ENCODE measurements at places on chromosomes 7 and 10.

GRCh38 chr10:131096031-131096430, 215.5 kb downstream of the TCERG1L start:
- DNase-seq: no peak

DNA sequence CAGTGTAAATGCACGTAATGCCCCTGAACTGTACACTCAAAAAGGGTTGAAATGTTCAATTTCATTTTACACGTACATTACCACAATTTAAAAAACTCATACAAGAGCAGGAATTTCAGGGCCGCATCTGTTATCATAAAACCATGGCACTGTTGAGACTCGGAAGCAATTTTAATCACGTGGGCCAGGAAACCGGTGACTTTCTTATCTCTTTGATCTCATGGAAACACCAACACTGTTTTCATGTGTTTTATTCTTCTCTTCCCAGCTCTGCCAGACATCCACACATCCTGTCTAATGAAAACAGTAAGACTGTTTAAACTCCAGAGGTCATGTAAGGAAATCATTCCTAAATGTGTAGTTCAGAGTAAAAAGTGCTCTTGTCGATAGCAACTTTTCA, 35.9 kb downstream of the PTPRE start:
- no peak for DNase-seq

DNA sequence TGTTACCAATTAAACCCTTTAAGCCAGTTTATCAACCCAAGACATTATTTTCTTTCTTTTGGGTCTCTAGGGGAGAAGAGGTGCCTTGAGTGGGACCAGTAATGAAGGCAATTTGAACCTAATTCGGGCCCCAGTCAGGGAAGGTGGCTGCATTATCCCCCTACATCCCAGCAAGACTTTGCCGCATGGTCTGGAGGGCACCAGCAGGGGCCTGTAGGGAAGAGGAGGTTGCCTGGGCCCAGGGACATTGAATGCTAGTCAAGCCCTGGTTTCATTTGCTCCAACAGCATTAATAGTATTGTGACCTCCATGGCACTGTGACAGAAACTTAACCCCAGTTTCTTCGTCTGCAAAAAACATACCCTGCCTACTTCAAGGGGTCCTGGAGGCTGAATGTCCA, 108.8 kb downstream of the CUX1 start:
- no peak for DNase-seq

DNA sequence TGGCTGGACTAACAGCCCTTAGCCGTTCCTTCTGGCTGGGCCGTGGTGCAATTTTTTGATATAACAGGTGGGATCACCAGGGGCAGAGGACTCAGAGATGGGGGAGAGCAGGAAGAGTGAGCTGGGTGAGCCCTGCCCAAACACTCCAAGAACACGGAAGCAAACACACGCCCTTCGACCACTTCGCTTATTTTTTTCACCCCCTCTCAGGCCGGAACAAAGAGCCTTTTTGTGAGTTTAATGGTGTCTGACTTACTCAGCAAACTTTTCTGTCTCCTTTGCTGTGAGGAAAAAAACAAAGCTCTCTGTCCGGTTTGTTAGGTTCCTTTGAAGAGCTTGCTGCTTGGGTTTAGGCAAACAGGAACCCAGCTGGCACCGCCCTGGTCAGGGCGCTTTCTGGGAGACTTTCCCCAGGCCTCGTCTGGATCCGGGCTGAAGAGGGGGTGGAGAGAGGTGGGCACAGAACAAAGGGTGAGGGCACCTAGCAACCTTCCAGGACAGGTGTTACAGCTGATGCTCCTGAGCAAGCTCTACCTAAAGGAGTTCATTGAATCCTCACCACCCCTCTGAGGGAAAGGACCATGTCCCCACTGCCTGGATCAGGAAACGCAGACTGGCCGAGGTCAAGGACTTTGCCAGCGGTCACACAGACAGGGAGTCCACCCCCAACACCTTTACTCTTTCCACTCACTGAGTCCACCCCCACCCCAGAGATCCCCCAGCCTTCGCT, 23.3 kb downstream of the CALML3 start:
- DNase-seq: no peak

DNA sequence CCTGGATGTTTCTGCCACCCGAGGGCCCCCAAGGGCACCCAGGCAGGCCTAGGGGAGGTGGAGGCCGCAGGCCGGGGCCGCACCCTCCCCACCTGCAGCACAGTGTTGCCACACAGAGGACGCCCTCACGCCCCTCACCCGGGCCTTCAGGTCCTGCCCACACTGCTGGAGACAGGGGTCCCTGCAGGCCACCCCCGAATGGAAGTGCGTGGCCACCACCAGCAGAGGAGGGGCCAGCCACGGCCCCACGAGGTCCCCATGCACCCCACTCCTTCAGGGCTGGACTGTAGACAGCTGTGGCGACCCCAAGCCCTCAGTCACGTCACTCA, 35.4 kb downstream of the ADAP1 start:
- DNase-seq: no peak

- no peak for DNase-seq
Observed at GRCh38 chr10:50653142-50653541, 29.4 kb upstream of the SGMS1 start.

GRCh38 chr7:16940776-16941175, 59.0 kb upstream of the AGR3 start:
- no peak for DNase-seq

DNA sequence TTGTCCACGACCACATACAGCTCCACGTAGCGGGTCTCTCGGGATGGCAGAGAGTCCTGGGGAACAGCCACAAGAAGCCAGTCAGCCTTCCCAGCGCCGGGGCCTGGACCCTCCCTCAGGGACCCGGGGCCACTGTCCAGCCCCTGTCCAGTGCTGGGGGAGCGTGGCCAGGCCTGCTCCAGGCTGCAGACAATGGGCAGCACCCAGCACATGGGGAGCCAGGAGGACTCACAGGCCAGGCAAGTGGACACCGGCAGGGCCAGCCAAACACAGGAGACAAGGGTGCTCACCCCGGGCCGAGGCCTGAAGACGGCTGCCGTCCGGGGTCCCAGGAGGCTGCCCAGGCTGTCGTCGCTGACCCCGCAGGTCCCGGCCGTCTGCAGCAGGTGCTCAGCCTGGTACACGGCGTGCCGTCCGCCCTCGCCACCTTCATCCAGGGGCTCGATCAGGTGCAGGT, 3.7 kb downstream of the ADAM8 start:
- DNase-seq: no peak

- no peak for DNase-seq
Observed at GRCh38 chr7:85535974-85536729, 349.3 kb upstream of the SEMA3D start.

DNA sequence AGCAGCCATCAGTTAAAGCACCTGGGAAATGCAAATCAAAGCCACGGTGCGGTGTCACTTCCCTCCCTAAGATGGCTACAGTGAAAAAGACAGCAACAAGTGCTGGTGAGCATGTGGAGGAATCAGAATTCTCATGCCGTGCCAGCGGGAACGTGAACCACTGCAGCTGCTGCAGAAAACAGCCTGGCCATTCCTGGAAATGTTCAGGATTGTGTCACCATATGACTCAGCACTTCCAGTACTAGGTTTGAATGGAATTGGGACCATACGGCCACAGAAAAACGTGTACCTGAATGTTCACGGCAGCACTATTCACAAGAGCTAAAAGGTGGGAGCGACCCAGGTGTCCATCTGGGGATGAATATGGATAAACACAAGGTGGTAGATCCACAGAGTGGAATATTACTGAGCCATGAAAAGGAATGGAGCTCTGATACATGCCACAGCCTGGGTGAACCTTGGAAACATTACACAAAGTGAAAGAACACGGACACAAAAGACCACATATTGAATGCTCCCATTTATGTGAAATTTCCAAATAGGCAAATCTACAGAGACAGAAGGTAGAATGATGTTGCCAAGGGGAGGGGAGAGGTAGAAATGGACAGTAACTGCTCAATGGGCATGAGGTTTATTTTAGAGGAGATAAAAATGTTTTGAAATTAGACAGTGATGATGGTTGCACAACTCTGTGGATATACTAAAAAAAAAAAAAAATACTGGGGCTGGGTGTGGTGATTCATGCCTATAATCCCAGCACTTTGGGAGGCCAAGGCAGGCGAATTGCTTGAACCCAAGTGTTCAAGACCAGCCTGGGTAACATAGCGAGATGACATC, 61.6 kb downstream of the MICALL2 start:
- DNase-seq: no peak

DNA sequence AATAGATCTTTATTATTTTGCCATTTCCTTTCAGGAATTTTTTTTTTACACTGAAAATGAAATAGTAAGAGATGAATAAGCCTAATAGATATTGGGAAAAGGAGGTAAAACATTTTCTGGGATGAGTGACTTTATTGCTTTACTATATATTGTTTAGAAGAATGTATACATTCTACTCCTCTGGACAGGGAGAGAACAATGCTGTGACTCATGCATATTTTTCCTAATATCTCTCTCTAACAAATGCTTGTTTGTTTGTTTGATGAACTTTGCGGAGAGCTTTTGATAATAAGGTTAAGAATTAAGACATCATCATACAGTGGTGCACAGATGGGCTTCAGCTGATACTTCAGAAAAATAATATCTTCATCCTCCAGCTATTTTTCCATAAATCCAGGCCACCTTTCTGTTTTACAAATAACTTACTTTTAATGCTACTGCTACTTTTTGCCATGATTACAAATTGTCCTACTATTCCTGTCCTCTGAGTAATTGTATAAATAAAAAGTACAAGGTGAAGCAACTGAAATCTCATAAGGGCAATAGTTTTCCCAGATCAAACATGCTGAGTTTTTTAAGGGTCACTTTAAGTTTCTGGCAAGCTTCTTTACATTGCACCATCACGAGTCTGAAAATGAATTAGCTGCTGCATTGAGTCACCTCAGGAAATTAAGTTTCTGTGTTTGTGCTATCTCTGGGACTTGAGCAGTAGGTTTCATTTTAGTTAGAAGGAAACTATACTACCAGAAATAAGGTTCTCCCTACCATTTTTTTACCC, 207.3 kb upstream of the POT1 start:
- no peak for DNase-seq

DNA sequence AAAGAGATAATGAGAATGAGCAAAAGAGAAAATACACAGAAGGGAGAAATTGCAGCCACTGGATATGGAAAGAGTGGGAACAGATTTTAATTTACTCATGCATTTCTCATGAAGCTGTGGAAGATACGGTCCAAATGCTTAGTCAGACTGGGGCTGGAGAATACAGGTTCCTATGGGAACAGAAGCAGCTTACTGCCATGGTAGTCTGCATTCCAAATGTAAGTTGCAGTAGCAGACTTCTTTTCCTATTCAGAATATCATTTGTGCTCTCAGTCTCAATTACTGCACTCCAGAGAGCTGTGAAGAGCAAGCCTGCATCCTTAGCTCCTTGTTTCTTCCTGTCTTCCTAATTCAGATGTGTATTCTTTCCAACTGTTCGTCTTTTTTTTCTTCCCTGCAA, 190.8 kb upstream of the TMEM196 start:
- DNase-seq: no peak

DNA sequence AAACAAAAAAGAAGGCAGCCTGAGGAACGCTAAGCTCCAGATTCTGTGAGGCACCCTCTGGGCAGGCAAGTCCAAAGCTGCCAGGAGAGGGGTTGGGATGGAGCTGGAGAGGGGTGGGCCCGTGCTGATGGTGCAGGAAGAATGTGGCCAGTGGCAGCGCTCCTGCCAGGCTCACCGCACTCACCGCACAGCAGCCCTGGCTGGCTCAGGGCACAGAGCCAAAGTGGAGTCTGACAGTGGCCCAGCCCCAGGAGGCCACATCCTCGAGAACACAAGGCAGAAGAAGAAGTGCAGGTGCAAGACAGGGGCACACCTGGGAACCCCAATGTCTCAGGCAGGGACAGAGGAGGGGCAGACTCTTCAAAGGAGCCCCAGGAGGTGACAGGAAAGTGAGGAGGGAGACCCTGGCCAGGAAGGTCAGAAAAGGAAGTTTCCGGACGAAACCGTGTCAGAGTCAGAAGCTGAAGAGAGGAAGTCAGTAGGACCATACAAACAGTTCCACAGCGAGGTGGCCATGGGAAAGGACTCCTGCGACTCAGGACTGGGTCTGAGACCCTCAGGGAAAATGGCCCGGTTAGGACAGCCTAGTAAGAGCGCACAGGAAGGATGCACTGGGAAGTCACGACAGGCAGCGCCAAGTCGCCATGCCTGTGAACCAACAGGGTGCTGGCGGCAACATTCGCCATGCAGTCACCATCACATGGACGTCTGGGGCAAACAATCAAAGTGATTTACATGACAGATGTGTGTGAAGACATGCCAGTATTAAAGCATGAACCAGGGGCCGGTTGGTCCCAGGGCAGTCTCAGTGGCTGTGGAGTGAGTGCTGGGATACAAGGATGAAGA, 54.4 kb downstream of the COBL start:
- DNase-seq: no peak

DNA sequence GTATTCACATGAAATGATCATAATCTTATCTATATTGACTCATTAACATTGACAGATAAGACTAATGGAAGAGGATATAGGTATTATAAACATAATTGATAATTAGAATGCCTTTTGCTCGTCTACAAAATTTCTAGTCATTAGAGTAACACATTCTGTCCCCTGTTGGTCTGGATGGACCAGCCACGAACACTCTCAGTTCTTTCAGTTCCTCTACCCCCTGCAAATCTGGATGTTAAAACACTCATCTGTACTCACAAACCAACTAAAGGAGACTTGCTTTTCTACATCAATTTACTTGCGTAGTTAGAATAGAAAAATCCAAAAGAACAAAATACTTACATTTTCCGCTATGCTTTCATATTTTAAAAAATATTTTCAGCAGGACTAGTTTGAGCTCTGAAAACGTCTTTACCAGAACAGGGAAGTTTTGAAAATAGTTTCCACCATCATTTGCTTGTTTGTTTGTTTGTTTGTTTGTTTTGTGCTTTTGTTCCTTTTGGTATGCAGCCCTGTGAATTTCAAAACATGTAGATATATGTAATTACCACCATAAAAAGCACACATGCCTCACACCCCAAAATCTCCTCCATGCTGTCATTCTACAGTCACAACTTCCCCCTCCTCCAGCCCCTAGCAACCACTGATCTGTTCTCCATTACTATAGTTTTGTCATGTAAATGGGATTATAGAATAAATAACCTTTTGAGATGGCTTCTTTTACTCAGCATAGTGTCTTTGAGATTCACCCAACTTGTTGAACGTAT, 103.8 kb downstream of the FZD1 start:
- no peak for DNase-seq

DNA sequence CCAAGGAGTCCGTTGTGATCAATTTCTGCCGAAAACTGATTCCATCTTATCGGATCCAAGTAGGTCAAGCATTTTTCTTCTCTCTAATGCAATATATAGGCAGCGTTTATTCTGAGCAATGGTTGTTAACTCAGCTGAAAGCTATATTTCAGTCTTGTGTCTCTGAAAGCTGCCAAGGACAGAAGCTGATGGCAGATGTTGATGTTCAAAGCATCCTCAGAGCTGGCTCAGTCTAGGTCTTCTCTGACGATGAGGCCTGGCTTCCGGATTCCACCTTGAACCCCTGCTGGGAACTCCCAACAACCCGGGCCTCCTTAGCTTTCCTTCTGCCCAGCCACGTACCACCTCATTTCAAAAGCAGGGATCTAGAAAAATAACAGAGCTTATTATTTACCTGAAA, 863.6 kb downstream of the NRG3 start:
- DNase-seq: no peak
